Stimulated activated CD4-positive, alpha-beta T cell treated with anti-CD3 and anti-CD28 coated beads, Interleukin-1b, Interleukin-23, amount 100 ng/mL, for 1 hour (primary cell): ENCODE measurements at places on chromosomes 2 and 18.

DNA sequence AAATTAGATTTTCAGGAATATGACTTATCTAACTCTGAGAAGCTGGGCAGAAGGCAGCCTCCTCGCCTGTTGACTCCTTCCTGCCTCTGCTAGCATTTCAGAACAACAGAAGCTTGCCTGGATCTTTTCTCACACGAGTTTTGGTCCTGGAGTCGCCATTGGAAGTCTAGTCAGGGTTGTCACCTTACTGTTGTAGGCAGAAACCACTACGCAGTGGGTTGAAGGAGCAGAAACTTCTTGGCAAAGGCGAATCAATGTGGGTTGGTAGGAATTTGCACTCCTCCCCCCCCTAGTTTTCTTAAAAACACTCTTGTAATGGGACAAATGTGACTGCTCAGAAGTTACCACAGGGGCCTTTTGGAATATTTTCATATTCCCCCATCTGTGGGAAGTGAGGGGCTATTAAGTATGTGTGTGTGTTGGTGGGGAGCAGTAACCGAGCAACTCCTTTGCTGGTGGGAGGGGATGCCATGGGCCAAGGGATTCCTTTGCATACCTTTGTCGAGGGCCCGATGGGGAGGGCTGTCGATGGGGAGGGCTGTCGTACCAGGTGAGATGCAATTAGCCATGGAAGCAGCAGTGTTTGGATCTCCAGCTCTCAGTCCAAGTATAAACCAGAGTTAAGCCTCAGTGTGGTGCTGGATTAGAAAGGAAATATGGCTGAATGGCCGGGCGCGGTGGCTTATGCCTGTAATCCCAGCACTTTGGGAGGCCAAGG, 117.4 kb downstream of the FMNL2 start:
- DNase-seq = no peak

- DNase-seq = no peak
Measured at GRCh38 chr2:208306291-208306690, 40.2 kb downstream of the PIKFYVE start.

GRCh38 chr2:120709608-120710041, 26.0 kb upstream of the GLI2 start:
- DNase-seq = no peak

DNA sequence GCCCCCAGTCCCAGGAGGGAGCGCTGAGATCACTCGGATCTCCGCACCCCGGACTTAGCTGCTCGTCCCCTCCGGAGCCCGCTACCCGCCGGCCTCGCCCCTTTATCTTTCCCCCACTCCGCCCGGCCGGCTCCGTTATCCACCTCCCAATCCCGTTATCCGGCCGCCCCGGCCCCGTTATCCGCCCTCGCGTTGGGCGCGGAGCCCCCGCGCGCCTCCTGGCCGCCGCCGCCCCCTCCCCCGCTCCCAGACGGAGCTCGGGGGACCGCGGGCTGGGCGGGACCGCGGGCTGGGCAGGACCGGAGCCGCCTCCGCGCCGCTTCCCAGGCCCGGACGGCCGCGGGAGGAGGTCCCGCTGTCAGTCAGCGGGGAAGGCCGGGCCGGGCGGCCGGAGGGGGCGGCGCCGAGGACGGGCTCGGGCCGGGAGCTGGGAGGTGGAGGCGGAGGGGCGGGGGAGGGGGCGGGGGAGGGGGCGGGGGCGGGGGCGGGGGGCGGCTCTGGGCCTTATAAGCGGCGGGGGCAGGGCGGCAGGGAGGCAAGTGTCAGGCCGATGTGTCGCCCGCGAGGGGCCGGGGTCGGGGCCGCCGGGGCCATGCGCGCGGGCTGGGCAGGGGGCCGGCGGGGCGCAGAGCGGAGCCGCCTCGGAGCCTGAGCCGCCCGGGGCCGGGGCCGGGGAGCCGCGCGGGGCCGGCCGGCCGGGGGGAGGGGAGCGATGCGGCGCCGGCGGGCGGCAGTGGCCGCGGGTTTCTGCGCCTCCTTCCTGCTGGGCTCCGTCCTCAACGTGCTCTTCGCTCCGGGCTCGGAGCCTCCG, at the start of gene PKDCC:
TSS of gene PKDCC (plus strand) at position 534 of the 811 bp plus-strand sequence. CDS start at position 713, 179 bp downstream.
- no peak for DNase-seq

DNA sequence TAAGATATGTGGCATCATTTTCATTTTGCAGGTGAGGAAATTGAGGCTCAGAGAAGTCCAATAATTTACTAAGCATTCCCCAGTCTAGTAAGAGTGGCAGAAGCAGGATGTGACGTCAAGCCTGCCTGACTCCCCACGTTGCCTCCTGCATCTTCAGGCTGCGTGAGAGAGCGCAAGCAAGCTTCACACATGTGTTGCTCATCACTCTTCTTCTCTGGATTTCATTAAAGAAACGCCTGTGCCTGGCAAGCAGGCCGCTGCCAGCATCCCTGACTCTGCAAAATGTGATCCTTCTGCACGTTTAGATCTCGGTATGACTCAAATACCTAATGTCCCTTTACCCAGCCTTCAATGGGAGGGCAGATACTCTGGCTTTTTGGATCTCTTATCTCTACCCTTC, 96.8 kb downstream of the PRKCE start:
- no peak for DNase-seq
